ENCODE measurements at places on chromosomes 6 and 20. TPM values are rescaled to one million over a fixed set of nuclear protein-coding genes. Genes with fewer than 3 reads are reported as not detected.

The PRICKLE4 gene
- total RNA-seq = 2.0 TPM

The HAO1 gene
- not detected for total RNA-seq

The NT5E gene
- 35.4 TPM for total RNA-seq

The TMEM170B gene
- 13.5 TPM for total RNA-seq

The TSHZ2 gene
- total RNA-seq = 60.5 TPM

The NRSN1 gene
- not detected for total RNA-seq

The TREML2 gene
- 1.0 TPM for total RNA-seq

The CRIP3 gene
- total RNA-seq = 0.58 TPM

The OOEP gene
- not detected for total RNA-seq

The FAM162B gene
- total RNA-seq = 5.1 TPM

The PHF3 gene
- 41.2 TPM for total RNA-seq

The MDFI gene
- total RNA-seq = 21.7 TPM

The ABCF1 gene
- 59.2 TPM for total RNA-seq

The DEK gene
- total RNA-seq = 54.3 TPM

The ZFP64 gene
- total RNA-seq = 11.2 TPM

The RIPOR3 gene
- total RNA-seq = 19.7 TPM

The RNASET2 gene
- total RNA-seq = 50.6 TPM

The NKAIN2 gene
- 0.42 TPM for total RNA-seq

The SLC13A3 gene
- total RNA-seq = 1.5 TPM
